Amygdala (tissue), 56 donors: ENCODE measurements at places on chromosomes 1 and 21.

GRCh38 chr1:76074321-76075187 is at the start of gene ST6GALNAC3:
Gene ST6GALNAC3 (plus strand): TSS chr1:76074746.
- peak; percentile 45 for DNase-seq

DNA sequence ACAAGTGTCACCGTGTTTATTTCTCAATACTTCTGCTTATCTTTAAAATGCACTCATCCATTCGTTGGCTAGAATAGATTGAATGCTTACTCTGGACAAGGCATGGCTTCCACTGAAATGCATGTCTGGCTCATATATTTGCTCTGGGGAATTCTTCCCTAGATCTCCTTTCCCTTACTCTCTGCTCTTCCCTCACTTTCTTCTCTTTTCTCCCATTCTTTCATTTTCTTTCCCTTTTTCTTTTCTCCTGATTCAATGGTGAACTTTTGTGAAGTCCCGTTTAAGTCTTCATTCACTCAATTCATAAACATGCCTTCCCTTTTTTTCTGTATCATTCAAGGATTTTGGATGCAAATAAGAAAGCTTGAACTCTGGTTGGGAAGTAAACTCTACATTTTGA is 234.5 kb downstream of the DYRK1A start:
- DNase-seq = no peak

- DNase-seq = peak; percentile 41
These were observed 3.1 kb downstream of the C1orf198 start for GRCh38 chr1:230865062-230865817.

GRCh38 chr1:2561898-2562895 is 6.0 kb downstream of the TNFRSF14 start:
- DNase-seq = no peak

- no peak for DNase-seq
These were observed 47.2 kb upstream of the ECE1 start for GRCh38 chr1:21337454-21337927.

DNA sequence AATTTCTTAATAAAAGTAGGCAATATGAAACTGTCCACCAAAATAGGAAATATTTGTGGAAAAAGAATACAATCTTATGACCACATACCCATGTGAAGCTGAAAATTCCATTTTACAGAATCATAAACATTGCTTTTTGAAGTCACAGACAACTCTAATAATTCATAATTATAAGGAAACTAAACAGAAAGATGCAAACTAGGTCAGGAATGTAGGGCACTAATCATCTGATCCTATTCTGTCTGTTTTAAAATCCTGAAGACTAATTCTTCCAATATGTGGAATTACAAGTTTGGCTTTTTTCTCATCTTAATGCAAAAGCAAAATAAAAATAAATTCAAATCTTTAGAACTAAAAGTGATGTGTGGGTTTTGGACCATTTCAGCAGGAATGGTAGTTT is 528.6 kb downstream of the LTN1 start:
- no peak for DNase-seq

DNA sequence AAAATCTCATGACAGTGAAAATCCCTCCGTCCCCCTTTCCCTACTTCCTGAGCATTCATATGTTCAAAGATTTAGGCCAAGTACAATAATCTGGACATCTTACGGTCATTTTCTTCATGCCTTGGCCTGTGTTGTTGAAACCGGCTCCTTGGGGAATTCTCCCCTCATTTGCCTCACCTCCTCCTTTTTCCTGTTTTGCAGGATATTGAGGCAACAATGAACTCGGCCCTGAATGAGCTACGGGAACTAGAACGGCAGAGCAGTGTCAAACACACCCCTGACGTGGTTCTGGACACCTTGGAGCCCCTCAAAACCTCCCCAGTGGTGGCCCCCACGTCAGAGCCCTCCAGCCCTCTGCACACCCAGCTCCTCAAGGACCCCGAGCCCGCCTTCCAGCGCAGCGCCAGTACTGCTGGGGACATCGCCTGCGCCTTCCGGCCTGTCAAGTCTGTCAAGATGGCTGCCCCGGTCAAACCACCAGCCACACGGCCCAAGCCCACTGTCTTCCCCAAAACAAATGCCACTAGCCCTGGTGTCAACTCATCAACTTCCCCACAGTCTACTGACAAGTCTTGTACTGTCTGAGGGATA is 9.3 kb upstream of the IKBKE start:
- no peak for DNase-seq

GRCh38 chr1:99535470-99536164 is 110.3 kb upstream of the PALMD start:
- no peak for DNase-seq
